ENCODE measurements at places on chromosomes 11 and 22.

GRCh38 chr11:16933291-16933690 lies 80.9 kb downstream of the PLEKHA7 start:
- no peak for DNase-seq

DNA sequence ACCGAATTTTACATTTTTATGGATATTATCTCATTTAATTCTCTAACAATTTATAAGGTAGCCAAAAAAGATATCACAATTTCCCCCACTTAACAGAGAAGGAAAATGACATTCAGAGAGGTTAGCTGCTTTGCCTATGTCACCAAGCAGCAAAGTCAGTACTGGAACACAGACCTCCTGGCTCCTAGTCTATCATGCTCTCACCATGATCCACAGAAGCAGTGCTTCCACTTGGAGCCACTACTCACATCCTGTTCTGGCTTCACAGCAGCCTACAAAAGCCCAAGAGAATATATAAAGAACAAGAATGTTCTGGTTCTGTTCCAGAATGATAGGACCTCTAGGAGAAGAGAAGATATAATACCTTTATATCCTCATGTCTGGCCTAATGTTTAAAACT lies 59.5 kb upstream of the SCUBE2 start:
- no peak for DNase-seq

DNA sequence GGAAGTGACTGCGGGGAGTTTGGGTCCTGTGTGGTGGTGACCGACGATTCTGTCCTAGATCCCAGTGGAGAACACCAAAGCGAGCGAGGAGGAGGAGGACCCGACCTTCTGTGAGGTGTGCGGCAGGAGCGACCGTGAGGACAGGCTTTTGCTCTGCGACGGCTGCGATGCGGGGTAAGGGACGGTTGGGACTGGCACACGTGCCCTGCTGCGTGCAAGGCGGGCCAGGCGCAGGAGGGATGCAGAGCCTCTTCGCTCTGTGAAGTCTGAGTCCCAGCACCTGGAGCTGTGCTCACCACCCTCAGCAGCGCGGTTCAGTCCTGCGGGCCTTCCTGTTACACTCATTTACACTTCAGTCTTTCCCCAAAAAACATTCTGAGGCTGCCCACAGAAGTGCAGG lies 16.2 kb downstream of the PHRF1 start:
- DNase-seq: no peak

GRCh38 chr11:9803685-9804418 lies 140.0 kb downstream of the SWAP70 start:
- no peak for DNase-seq

GRCh38 chr11:117980280-117980679 lies 5.9 kb upstream of the IL10RA start:
- no peak for DNase-seq

DNA sequence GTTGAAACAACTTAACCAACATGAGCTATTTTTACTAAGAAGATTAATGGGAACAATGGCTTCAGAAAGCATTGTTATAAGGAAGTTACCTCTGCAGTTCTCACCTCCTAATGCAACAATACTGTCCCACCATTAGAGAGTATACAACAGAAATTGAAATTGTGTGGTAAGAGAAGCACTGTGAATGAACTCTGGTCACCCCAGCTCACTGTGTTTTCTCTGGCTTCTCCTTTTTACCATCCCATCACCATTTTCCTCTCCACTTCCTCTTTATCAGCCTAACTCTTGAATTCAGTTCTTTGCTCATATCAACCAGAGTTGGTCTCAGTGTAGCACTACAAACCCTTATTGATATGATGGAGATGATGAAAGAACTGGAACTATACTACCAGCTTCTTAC lies 138.0 kb upstream of the POU2AF2 start:
- no peak for DNase-seq

GRCh38 chr11:128551058-128551457 lies 36.3 kb downstream of the ETS1 start:
- DNase-seq: no peak

Measured in CD4-positive, alpha-beta T cell (primary cell).